SHP77 (cell line): ENCODE measurements at places on chromosomes 3 and 15.

- no peak for DNase-seq
Measured at GRCh38 chr3:188581792-188582191, 427.8 kb downstream of the LPP start.

- DNase-seq, result peak; percentile 19
Measured at GRCh38 chr3:178856804-178857203, 214.8 kb downstream of the ZMAT3 start.

- no peak for DNase-seq
Measured at GRCh38 chr3:170207717-170208116, 14.5 kb upstream of the PRKCI start.

- no peak for DNase-seq
Measured at GRCh38 chr15:77685082-77685815, 52.5 kb upstream of the LINGO1 start.

DNA sequence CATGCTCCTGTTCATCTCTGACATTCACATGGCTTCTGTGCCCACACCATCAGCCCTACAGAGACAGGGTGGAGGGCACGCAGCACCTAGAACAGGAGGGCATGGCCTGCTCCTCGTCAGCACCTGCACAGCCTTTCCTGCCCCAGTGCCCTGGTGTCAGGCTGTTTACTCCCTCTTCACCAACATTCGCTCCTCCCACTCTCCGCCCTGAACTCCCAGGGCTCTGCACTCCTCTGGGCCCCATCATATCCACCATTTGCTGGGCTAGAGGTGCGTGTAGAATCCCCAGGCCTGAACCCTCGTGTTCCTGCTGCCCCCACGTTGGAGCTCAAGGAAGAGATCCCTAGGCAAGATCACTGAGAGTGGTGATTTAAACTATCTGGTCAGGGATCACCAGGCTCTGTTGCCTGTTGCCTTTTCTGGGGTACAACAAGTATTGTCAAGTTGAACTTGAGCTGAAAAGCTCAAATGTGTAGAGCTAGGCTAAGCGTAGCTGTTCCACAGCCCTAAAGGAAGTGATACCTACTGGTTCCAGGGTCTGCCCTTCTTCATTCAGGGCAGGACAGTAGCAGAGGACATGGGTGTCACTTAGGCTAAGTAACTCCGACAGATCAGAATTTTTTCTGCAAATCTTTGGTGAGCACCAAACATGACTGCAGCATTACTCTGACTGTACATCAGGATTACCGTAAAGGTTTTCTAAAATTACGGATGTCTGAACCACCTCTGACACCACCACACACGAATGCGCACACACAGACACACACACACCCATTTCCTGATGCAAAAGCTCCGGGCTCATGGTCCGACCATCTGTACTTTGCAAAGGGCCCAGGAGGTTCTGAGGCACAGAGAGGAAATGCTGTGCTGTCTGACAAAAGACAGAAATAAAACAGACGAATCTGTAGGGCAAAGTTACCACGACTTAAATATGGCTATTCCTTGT lies 43.7 kb upstream of the GNB5 start:
- no peak for DNase-seq

DNA sequence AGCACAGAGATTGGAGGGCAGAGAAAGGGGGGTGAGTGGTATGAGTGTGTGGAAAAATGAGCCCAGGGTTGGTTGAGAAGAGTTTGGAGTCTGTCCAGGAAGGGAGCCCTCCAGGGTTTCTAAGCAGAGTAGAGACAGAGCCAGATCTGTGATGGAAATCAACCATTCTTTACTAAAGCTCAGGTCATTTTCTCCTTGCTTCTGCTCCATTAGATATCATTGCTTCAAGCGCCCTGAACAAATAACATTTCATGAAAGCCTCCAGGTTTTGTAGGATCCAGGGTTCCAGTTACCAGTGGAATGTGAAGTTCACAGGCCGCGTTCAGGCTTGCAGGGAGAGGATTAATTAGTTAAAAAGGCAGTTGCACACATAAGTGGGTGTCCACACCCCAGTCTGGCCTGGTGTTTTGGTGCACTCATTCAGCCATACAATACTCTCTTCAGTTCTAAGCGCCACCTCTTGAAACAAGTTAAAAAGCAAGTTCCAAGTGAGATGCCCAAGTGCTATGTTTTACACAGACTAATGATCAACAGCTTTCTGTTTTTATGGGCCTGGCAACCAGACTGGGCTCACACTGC lies 16.4 kb upstream of the BOC start:
- DNase-seq, result no peak

- no peak for DNase-seq
Measured at GRCh38 chr3:134594331-134594741, 56.5 kb downstream of the KY start.

- no peak for DNase-seq
Measured at GRCh38 chr15:62771234-62771633, 271.3 kb upstream of the TPM1 start.

DNA sequence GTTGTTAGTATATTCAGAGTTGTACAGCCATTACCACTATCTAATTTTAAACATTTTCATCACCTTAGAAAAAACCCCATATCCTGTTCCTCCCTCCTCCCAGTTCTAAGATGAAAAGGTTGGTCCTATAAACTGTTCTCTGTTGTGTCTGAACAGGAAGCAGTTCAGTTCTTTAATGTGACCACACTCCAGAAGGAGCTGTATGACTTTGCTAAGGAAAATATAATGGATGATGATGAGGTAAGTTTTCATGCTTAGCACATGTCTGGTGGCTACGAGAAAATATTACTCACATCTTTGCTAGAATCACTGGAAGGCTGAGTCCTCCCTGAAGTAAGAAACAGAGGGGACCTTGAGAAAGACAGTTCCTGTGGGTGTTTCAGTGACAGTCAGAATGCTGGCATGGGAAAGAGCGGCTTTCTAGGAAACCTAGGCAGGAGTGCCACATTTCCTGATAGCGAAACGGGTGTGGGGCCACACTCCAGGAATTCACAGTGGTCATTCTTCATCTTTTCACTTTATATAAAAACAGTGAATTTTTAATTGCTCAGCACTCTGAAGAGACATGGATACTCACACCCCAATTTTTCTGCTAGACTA lies 20.3 kb downstream of the CRTAP start:
- DNase-seq, result no peak

GRCh38 chr3:127590282-127590592 lies 296 bp downstream of the TPRA1 start:
- DNase-seq, result no peak

GRCh38 chr3:114527036-114527644 lies 233.3 kb downstream of the TIGIT start:
- peak; percentile 2 for DNase-seq

- no peak for DNase-seq
Measured at GRCh38 chr3:45616158-45616557, 21.6 kb downstream of the LIMD1 start.

DNA sequence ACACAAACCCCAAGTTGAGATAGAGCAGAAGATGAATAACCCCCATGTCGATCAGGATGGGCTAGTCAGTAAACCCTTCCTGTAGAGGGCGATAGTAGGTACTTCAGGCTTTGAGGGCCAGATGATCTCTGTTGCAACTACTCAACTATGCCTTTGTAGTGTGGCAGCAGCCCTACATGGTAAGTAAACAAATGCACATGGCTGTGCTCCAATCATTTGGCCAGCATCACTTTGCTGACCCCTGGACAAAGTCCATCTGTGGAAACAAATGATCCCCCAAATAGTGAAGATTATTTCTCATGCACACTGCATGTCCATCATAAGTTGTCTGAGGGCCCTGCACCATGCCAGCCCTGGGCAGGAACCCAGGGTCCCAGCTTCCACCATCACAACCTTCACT lies 402.2 kb upstream of the PROK2 start:
- DNase-seq, result no peak

GRCh38 chr3:132461544-132461943 lies 44.2 kb downstream of the DNAJC13 start:
- no peak for DNase-seq

- no peak for DNase-seq
Measured at GRCh38 chr3:94775746-94776145, 712.9 kb downstream of the NSUN3 start.

GRCh38 chr15:74406992-74407705 lies 26.6 kb downstream of the SEMA7A start:
- no peak for DNase-seq

DNA sequence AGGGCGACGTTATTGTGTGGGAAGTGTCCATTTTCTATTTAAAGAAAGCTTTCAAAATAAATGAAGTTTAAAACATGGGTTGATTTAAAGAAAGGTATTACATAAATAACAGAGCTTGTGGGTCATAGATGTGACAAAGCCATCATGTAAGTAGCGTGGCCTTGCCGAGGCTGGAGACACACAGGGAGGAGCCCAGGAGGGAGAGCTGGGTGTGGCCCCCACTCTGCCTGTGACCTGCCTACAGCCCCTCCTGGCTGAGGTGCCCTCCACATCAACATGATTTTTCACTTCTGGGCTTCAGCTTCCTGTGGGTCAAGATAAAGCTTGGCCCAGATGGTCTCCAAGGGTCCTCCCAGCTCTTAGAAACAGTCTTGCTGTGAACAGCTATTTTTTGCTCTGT lies 12.5 kb upstream of the MGLL start:
- no peak for DNase-seq

DNA sequence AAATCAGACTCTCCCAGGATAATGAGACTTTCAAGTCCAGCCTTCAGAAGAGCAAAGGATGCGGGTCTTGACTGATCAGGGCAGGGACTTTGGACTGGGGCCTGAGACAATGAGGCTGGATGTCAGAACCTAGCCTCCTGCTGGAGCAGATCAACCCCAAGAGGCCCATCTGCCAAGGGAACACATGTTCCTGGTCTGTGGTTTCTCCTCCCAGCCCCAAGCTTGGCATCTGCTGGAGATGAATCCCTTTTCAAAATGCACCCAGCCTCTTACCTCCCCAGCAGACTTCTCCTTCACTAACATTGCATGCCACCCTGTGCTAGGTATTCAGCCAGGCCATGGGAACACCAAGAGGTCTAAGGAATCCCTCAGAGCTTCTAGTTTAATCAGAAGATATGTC lies 43.7 kb upstream of the MFGE8 start:
- no peak for DNase-seq

- DNase-seq, result peak; percentile 36
Measured at GRCh38 chr15:101127506-101128076, 124.3 kb downstream of the CHSY1 start.

DNA sequence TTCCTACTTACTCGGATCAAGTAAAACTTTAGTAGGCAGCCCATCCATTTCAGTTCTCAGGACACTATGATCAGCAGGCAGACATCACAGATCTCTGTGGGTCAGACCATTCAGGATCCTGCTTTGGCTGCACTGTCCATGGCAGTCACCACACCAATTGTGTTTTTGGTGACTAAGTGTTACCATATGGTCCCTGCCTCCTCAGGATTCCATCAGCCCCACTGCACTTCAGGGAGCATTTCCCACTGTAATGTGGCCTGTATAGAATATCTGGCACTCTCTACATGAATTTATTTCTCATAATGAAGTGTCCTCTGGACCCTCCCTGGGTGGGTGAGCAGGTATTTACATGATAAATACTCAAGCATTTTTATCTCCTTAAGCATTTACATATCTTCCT lies 41.3 kb downstream of the ZNF445 start:
- no peak for DNase-seq

- no peak for DNase-seq
Measured at GRCh38 chr15:63362885-63363284, 18.8 kb downstream of the CA12 start.

DNA sequence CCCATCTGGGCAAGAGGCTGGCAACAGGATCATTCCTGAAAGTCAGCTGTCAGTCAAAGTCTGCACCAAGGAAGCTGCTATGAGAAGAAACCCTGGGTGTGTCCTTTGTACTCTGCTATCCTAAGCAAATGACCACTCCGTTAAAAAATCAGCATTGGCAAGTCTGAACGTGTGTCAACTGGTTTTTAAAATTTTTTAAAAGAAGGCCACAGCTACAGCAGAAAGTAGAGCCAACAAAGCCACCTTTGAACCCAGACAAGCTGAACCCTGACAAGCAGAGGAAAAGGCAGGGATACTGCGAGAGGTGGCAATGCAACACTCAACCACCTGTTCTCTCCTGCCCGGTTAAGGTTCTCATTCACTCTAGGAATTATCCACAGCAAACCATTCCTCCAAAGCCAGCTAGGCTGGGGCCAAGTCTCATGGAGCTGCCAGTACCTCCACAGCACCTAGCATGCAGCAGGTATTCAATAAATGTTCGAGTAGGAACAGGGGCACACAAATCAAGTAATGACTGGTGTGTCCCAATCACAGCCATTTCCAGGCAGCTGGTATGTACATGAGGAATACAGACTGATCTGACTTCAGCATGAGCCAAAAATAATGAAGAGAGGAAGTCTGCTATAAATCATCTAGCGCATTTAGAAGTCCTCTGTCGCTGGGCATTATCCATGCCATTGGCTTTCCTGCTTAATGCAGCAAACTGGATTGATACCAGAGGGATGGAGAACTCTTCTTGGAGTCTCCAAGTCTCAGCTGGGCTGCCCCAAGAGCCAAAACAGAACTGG lies 76.0 kb downstream of the ADCY5 start:
- no peak for DNase-seq

- no peak for DNase-seq
Measured at GRCh38 chr3:193777524-193777923, 184.5 kb downstream of the OPA1 start.

GRCh38 chr15:89641053-89641452 lies 14.2 kb downstream of the KIF7 start:
- DNase-seq, result no peak

DNA sequence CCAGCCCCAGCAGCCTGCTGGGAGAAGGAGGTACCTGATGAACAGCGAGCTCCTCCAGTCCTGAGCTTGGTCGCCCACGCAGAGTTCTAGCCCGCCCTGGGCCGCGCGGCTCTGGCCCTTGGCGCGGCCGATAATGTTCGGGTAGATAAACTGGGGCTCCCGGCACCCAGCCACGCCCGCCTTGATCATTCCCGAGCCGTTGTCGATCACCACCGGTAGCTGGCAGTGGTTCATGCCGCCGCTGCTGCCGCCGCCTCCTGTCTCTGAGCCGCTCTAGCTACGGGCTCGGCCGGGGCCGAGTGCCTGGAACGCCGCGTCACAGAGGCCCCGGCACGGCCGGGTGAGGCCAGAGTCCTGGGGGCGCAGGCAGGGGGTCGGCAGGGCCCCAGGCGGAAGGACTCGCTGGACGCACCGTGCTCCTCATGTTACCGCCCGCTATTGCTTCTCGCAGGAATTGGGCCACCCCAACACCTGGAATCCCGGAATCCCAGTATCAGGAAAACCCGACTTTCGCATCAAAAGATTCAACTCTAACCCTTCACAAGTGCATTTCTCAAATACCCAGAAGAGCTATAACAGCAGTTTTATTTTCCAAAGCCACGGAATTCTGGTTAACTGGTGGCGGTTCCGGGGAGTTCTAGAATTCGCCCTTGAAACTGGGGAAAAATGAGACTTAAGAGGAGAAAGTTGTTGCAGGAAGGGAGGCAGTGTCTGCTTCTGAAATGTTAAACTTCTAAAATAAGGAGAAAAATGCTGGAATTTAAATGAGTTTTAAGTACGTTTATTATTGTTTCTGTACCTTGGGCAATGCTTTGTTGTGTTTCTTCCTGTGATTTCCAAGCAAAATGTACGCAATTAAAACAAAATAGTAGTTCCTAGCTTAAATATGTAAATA lies at the start of gene ACTRT3:
Gene ACTRT3, minus strand, starts transcription at position 275 of the 895 bp plus-strand sequence. Its CDS starts 41 bp downstream, at position 234.
- no peak for DNase-seq
